Liver (tissue), 10 donors: ENCODE measurements at places on chromosomes 12 and 14.

- no peak for DNase-seq
These were observed 77.5 kb downstream of the LRRC9 start for GRCh38 chr14:59997449-59997848.

GRCh38 chr12:121430833-121431415, 31.0 kb downstream of the RNF34 start:
- DNase-seq: no peak

- no peak for DNase-seq
These were observed 11.7 kb downstream of the HDAC7 start for GRCh38 chr12:47808050-47808449.

DNA sequence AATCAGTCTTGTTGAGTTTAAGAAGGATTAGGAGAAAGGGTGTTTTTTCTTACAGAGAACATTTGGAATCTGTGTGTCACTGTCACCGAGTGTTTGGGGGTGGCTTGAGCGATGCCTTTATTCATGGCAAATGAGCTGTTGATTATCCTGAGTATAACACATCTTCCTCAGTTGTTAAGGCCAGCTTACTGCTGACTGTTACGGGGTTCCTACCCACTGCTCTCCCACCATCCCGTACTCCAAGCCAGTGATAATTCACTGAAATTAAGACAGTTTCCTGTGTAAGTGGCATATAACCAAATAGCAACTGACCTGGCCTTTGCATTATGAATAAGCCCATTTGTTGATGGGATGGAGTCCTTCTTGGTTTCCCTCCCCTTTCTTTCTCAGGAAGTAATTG, 9.5 kb downstream of the ESRRB start:
- DNase-seq: no peak

- DNase-seq: no peak
These were observed 73.9 kb downstream of the SLC2A13 start for GRCh38 chr12:40031965-40032364.

DNA sequence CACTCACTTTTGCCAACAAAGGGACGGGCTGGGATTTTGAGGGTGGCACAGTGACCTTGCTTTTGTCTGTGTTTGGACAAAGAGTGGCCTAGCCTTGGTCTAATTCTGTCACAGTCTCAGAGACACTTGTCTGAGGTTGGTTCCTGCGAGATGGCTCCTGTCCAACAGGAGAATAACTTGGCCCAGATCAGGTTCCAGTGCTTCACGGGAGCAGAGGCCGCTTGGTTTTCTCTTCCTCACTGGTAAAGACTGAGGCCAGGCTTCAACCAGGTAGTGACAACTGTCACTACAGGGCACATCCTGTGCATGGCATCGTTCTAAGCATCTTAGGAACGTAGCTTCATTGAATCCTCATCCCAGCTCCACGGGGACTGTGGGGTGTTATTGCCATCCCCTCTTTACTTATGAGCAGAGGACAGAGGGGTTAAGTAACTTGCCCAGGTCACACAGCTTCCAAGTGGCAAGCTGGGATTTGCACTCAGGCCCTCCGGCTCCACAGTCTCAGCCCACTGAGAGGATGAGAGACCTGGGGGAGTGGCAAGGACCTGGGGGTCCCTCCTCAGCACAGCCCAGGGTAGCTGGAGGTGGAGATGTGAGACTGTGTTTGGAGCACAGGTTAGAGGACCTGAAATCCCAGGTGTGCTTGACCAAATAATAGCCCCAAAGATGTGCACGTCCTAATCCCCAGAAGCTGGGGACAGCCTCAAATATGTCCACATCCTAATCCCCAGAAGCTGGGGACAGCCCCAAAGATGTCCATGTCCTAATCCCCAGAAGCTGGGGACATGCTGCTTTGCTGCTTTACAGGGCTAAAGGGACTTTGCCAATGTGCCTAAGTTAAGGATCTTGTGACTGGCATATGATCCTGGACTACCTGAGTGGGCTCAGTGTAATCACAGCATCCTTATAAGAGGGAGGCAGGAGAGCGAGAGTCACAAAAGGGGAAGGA, 179.2 kb upstream of the RTL1 start:
- DNase-seq: no peak

- DNase-seq: no peak
These were observed 3.2 kb downstream of the CFL2 start for GRCh38 chr14:34711169-34711568.

DNA sequence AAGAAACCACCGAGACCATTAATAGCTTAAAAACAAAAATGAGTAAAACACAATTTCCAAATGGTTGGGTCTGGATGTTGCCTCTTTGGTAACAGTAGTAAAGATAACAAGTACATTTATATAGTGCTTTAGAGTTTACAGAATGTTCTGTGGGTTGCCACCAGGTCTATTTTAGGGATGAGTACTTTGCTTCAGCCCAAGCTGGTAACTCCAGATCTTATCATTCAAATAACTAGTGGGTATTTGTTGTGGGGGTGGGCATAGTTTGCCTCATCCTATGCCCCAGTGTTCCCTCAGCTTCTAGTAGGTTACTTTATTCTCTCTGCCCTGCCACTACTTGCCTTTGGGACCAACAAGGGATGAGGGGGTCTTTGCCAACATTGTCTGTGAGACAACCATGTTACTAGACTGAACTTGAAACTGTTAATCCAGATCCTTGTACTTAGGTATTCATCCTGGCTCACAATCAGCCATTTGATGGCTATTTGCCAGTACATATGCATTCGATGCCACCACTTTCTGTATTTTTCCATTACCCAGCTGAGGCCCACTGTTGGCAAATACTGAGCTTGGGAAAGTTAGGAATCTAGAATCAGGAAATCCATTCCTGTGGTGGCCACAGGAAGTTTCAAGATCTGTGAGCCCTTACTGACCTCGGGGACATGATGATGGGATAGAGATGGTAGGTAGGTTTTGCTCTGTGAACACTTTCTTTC, 17.6 kb upstream of the AKAP6 start:
- no peak for DNase-seq

GRCh38 chr14:29603696-29604095, 324.0 kb downstream of the PRKD1 start:
- no peak for DNase-seq

GRCh38 chr12:64390275-64390851, at the start of gene C12orf56:
TSS of gene C12orf56 (minus strand) at chr12:64390758. CDS start at chr12:64390565, 193 bp downstream.
- DNase-seq: no peak

GRCh38 chr12:127241072-127241817, 1025.7 kb upstream of the TMEM132C start:
- no peak for DNase-seq

DNA sequence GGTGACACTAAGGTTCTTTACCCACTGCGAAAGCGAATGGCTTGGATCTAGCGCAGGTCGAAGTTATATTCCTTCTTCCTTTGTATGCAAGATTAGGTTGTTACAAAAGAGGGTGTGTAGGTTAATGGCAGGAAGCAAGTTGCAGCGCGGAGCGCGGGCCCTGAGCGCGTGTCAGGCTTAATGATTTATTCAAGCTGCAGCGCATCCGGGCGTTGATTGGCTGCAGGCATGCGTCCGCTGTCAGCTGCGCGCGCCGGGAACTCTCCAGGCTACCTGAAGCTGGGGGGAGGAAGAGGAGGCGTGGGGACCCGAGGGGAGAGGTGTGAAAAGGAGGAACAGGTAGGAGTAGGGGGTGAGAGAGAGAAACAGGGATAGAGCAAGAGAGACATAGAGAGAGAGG, 7.4 kb downstream of the ASCL1 start:
- DNase-seq: no peak

- no peak for DNase-seq
These were observed 123.5 kb upstream of the DYRK2 start for GRCh38 chr12:67524861-67525616.

DNA sequence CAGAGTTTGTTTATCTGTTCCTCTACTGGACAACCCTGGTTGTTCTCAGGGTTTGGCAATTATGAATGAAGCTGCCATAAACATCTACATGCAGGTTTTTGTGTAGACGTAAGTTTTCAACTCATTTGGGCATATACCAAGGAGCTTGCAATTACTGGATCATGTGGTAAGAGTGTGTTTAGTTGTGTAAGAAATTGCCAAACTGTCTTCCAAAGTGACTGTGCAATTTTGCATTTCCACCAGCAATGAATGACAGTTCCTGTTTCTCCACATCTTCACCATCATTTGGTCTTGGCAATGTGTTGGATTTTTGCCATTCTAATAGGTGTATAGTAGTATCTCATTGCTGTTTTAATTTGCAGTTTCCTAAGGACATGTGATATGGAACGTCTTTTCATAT, 39.8 kb upstream of the FBXO33 start:
- DNase-seq: no peak

GRCh38 chr12:104219361-104219892, 3.8 kb downstream of the TXNRD1 start:
- no peak for DNase-seq

- no peak for DNase-seq
These were observed 923.1 kb upstream of the MDGA2 start for GRCh38 chr14:48598458-48598857.

DNA sequence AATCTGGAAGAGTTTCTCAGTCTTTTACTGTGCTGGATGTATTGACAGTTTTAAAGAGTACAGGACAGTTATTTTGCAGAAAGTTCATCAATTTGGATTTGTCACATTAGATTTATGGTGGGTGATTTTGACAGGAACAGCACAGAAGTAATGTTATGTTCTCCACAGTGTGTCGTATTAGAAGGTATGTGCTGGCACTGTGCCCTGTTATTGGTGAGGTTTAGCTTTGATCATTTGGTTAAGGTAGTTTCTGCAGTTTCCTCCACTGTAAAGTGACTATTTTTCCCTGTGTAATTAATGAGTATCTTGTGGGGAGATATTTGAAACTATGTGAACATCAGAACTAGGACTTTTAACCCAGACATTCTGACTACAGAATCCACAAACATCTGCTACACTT, 308.5 kb upstream of the TBX3 start:
- DNase-seq: no peak

DNA sequence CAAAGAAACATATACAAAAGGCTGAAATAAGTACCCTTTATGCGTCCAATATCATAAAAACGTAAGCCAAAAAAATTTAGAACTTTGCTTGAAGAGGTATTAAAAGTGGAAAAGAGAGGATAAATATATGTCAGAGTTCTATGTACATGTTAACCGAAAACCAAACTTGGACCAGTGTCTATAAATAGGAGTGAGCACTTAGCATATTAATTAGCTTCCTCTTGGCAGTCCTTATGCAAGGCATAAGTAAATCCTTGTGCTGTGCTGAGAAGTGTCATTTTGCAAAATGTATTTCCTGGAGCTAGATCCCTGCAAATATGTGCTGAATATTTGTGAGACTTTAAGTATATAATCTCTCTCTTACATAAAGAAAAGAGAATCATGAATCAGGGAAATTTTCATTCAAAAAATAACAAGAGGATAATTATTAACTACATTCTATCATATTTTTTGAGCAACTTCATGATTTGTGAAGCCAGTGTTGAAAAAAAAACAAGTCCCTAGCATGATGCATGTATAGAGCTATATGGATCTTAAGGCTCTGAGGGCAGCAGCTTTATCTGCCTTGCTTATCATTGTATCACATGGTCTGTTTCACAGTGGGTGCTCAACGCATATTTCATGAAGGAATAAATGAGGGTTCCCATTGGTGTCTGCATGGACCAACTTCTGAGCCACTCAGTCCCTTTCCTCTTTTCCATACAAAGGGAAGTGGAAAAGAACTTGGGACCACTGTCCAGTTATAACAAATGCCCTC, 326.1 kb downstream of the PDZRN4 start:
- no peak for DNase-seq

- no peak for DNase-seq
These were observed 6.5 kb downstream of the HIP1R start for GRCh38 chr12:122841544-122842321.

GRCh38 chr12:43893670-43894069, 57.8 kb downstream of the TMEM117 start:
- no peak for DNase-seq

DNA sequence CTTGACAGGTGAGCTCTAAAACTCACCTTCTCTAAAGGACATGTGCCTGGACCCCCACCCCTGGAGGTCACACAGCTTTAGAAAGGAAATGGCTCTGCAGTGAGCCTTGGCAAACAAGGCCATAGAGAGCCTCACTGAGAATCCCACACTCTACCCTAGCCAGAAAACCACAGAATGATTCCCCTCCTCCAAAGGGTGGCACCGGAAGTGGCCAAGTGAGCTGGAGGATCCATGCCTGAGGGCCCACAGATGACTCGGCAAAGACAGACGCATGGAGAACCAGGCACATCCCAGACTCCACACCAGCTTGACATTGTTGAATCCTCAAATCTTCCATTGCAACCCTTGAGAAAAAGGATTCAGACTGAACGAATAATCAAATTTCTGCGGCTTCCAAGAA, 54.2 kb upstream of the PTHLH start:
- no peak for DNase-seq

DNA sequence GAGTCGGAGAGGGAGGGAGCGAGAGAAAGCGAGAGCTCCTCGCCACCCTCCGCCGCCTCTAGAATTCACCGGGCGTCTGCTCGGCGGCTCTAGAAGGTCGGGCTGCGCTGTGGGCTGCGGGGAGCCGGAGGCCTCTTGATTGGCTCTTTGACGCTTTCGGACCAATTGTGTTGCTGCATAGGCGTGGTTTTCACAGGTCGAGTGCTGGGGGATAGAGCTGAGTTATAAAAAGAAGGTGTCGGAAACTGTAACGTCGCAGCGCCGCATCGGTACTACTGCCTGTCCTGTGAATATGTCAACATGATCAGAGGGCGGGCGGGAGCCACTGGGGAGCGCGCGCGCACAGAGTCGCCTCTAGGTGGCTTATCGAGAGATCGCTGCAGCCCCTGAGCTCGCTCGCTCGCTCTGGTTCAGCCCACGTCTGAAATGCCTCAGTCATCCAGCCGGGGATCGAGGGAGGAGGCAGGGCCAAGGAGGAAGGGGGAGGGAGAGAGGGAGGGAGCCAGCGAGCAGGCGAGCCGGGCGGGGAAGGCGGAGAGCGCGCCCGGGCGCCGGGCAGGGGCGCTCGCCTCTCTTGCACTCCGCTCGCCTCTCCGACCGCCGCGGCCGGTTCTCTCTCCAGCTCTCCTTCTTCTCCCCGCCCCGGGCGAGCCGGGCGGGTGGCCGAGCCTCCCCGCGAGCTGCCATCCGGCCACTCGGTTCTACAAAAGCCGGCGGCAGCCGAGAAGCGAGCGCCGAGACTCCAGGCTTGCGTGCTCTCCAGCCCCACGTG, at the start of gene TBX3:
TBX3 (minus strand) TSS at position 78 of the 772 bp plus-strand sequence. CDS start 975 bp downstream, outside the sequence.
- peak; percentile 78 for DNase-seq

- no peak for DNase-seq
These were observed 600.9 kb upstream of the FLRT2 start for GRCh38 chr14:84929086-84929485.

- DNase-seq: no peak
These were observed 7.1 kb upstream of the SNRPF start for GRCh38 chr12:95851606-95852005.
